MG63 (cell line): ENCODE measurements at places on chromosomes 12 and 14. TPM values are rescaled to one million over a fixed set of nuclear protein-coding genes. Genes with fewer than 3 reads are reported as not detected.

DNA sequence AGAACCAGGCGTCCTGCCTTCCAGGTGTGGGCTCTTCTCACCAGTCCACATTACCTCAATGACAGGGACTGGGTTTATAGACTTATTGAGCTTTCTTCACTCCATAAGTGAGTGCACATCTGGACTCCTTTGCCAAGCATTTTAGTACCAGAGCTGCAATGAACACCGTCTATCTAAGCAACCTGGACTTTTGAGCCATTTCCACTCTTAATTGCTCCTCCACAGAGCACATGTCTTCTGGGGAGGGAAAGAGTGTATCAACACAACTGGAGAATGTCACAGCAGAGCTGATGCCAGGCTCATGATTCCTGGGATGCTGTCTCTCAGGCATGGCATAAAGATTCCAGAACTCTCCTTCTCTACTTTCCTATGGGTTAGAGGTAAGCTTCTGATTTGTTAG is 43.0 kb upstream of the BDKRB2 start:
- DNase-seq: no peak

- DNase-seq: peak; percentile 35
These were observed 748 bp downstream of the MAPKAPK5 start for GRCh38 chr12:111842556-111843396.

NINJ2 gene
- total RNA-seq: 3.1 TPM in 1 of 2 replicates, not detected in the other

MLXIP gene
- total RNA-seq: 3.5 and 4.0 TPM in 2 replicates

TOMM20L gene
- total RNA-seq: not detected in 2 replicates
